D341Med (cell line): ENCODE measurements at places on chromosomes 16 and 17.

DNA sequence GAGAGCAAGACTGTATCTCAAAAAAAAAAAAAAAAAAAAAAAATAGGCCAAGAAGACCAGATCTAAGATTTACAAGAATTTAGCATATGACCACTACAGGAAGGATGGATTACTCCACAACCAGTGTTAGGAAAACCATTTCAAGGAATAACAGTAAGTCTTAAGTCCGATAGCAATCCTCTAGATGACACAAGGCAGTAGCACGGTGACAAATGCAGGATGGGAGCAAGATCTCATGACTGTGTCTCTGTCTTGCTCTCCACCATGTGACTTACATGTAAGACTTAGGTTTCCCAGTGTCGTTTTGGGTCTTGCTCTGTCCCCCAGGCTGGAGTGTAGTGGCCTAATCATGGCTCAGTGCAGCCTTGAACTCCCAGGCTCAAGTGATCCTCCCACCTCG lies 27.8 kb downstream of the C16orf96 start:
- no peak for DNase-seq

DNA sequence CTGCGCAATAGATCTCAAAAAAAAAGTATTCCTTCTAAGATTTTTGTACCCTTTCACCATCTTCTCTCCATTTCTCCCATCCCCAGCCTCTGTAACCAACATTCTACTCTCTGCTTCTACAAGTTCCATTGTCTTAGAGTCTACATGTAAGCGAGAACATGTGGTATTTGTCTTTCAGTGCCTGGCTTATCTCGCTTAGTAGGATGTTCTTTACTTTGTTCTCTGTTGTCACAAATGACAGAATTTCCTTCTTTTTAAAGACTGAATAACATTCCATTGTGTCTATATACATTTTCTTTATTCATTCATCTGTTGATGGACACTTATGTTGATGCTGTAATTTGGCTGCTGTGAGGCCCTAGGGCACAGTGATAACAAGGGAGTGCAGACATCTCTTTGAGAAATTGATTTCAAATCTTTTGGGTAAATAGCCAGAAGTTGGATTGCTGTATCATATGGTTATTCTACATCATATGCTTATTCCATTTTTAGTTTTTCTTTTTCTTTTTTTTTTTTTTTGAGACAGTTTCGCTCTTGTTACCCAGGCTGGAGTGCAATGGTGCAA lies 37.7 kb upstream of the MYH10 start:
- no peak for DNase-seq

DNA sequence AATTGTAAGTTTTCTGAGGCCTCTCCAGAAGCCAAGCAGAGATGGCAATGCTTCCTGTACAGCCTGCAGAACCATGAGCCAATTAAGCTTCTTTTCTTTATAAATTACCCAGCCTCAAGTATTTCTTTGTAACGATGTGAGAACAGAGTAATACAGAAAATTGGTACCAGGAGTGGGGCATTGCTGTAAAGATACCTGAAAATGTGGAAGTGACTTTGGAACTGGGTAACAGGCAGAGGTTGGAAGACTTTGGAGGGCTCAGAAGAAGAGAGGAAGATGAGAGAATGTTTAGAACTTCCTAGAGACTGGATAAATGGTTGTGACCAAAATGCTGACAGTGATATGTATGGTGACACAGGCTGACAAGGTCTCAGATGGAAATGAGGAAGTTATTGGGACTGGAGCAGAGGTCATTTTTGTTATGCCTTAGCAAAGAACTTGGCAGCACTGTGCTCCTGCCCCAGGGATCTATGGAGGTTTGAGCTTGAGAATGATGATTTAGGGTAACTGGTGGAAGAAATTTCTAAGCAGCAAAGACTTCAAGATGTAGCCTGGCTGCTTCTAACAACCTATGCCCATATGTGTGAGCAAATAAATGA lies 23.1 kb downstream of the PRDM7 start:
- no peak for DNase-seq

DNA sequence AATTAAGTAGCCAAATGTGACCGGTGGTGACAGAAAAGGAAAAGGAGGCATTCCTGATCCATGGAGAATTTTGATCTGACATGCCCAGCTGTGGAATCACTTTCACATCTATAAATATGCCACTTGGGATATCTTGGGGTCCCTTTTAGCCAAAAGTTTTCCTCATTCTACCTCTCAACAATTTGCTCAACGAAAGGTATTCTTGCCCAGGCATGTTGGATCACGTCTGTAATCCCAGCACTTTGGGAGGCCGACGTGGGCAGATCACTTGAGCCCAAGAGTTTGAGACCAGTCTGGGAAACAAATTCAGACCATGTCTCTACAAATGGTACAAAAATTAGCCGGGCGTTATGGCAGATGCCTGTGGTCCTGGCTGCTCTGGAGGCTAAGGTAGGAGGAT lies 24.3 kb downstream of the LITAF start:
- no peak for DNase-seq

DNA sequence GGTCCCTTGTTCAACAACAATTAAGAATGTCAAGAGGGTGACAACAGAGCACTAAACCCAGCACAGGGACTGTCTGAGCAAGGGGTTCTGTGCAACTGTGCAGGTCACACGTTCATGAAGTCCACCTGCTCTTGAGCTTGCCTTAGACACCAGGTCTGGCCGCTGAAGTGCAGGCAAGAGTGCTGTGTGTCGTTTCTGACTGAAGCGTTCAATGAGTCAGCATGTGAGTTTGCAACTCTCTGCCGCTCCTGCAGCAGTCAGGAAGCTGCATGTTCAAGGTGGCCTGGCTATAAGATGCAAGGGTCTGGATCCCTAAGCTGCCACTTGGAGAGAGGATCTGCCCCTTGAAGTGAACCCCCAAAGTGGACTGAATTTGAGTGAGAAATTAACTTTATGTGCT lies 332.7 kb upstream of the HSBP1 start:
- DNase-seq: no peak

DNA sequence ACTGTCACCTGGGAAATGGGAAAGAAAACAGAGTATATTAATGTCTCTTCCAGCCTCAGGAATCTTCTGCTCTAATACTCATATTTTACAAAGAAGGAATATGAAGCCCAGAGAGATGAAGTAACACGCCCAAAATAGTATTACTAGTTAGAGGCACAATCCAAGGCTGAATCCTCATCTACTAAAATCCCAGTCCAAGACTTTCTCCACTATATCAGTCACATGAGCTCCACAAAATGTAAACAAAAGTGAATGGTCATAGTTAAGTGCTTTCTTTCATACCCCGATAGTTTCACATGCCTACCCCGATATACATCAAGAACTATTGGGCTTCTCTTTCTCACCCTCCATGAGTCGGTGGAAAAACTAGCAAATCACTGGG lies 965 bp downstream of the INTS2 start:
- no peak for DNase-seq

DNA sequence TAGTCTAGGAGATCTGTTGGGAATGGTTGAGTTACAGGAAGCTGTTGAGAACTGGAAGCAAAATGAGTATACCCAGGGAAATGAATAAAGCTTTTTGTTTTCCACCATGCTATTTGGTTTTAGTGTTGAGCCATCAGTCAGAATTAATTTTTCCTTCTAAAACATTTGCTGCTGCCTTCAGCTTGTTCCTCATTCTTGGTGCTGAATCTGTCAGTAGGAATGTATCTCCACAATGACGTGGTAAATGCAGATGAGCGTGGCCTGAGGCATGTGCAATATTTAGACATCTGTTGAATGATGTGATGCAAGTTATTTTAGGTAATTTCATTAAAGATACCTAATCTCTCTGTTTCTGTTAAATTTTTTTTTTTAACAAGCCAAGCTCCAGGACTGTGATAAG lies 10.9 kb downstream of the HAPSTR1 start:
- DNase-seq: no peak

DNA sequence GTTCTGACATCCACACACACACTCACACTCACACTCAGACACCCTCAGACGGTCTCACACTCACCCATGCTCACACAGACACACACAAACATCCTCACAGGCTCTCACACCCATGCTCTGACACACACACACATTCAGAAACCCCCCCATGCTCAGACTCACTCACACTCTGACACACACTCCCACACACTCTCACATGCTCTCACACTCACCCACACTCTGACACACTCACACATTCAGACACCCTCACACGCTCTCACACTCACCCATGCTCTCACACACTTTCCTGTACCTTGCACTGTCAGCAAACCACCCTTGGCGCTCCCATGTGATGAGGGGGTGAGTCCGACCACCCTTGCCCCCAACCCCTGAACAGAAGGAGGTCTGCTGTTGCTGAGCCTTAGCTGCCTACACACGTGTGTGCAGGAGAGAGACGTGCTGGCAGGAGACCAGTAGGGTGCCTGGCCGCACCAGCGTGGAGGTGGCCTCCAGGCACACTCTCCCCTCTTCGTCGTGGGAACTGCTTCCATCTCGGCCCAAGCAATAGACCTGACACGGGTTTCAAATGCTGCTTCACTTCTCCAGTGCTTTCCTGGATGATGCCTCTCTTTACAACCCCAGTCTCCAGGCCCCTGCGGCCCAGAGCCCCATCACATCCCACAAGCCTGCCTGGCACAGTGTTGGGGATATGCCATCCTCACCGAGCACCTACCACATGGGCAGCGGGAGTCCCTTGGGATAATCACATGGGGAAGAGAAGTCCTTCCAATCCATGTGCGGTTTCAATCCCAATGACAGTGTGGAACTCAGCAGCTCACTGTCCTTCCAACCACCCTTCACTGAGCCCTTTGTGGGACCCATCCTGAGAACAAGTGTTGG lies 267.8 kb upstream of the FOXF1 start:
- no peak for DNase-seq

- peak; percentile 31 for DNase-seq
Measured at GRCh38 chr17:9522074-9522473, 53.5 kb downstream of the STX8 start.

DNA sequence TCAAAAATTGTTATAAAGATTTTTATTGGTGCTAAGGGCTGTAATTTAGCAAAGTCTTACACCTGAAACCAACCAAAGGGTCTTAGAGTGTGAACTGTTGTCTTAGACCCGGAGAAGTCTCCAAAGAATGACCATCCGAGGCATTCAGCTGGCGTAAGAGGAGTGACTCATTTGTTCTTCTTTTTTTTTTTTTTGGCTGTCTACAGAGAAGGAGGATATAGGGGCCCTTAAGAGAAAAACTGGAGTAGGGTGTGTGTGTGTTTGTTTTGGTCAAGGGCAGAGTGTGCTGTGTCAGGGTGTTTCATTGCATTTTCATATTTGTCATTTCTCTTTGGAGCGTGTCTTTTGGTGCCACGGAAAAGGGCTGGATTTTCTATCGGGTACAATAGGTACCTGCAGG lies 508.0 kb downstream of the WWOX start:
- DNase-seq: no peak

GRCh38 chr16:50731130-50731988 lies 10.5 kb upstream of the CYLD start:
- DNase-seq: no peak
